ENCODE measurements at places on chromosomes 2 and 18.

DNA sequence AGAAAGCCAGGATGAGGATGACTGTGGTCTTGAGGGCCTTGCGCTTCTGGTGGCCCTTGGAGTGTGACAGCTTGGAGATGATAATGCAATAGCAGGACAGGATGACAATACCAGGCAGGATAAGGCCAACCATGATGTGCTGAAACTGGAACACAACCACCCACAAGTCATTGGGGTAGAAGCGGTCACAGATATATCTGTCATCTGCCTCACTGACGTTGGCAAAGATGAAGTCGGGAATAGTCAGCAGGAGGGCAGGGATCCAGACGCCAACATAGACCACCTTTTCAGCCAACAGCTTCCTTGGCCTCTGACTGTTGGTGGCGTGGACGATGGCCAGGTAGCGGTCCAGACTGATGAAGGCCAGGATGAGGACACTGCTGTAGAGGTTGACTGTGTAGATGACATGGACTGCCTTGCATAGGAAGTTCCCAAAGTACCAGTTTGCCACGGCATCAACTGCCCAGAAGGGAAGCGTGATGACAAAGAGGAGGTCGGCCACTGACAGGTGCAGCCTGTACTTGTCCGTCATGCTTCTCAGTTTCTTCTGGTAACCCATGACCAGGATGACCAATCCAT is 2.7 kb downstream of the CXCR4 start:
- no peak for DNase-seq

DNA sequence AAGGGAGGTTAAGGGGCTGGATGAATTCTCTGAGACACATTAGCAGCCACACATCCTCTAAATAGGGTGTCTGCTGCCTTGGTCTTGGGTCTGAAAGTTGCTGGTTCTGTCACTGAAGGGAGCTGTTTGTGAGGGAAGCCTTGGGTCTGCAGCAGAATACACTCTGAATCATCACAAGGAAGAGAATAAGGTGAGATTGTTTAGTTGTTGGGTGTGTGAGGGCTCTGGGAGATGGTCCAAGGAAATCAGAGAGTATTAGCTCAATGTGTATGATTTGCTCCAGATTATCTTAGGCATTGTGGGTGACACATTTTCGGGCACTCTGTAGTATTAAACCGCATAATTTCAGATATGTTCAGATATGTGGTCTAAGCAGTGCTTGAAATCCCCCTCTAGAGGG is 548.5 kb downstream of the SLC4A3 start:
- DNase-seq, result no peak

DNA sequence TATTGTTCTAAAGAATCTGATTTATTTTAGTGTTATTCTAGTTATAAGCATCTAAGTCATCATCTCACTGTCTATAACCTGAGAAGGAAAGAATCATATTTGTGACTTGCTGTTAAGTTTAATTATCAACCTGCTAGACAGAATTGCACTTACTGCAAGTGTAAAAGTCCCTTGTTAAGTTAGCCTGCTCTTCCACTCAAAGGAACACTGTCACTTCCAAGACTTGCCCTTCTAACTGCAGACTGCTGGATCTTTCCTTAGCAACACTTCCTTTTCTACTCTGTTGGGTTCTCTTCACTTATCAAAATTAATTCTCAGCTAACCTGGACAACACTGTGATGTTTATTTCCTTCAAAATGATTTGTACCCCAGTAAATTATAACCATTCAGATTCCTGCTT is 323.2 kb upstream of the TFPI start:
- no peak for DNase-seq

GRCh38 chr2:134368009-134368817 is 114.3 kb downstream of the MGAT5 start:
- no peak for DNase-seq

DNA sequence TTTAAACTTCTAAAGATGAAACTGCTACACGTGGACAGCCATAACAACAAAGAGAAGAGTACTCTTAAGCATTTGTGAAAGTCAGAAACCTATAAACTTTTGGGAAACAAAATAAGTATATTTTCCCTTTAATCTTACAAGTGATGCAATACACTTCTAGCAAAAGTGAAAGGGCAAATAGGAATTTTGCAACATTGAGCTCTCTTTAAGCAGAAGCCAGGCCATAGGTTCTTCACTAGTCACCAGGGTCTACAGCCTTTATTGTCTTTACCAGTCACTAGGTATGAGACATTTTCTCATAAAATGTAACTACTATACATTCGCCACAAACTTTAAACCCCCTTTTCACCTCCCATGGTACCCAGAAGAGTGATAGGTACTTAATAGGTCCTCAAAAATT is 37.5 kb downstream of the SCN1A start:
- no peak for DNase-seq

- DNase-seq, result no peak
These were observed 191.2 kb downstream of the METTL4 start for GRCh38 chr18:2380101-2380500.

DNA sequence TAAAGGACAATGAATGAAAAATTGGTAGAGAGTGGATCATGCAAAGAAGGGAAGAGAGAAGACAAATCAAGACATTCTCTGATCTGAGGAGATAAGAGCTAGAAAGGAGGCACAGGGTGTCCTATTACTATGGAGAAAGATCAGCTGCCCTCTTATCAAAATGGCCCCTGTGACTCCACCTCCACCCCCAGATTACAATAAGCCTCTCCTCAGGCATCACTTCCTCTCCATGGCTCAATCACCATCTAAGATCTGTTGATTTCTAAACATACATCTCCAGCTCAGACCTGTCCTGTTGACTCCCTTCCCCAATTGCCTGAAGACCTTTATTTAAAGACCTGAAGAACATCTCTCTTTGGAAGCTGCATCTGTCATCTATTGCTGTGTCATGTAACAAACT is 43.2 kb downstream of the SP100 start:
- DNase-seq, result no peak

- DNase-seq, result no peak
These were observed 8.5 kb downstream of the PDK1 start for GRCh38 chr2:172564376-172564775.

GRCh38 chr2:222594679-222595078 is 61.2 kb downstream of the FARSB start:
- no peak for DNase-seq

GRCh38 chr2:239958473-239958765 is 66.7 kb downstream of the NDUFA10 start:
- DNase-seq, result no peak

- no peak for DNase-seq
These were observed 516.8 kb downstream of the GALR1 start for GRCh38 chr18:77766421-77766820.

DNA sequence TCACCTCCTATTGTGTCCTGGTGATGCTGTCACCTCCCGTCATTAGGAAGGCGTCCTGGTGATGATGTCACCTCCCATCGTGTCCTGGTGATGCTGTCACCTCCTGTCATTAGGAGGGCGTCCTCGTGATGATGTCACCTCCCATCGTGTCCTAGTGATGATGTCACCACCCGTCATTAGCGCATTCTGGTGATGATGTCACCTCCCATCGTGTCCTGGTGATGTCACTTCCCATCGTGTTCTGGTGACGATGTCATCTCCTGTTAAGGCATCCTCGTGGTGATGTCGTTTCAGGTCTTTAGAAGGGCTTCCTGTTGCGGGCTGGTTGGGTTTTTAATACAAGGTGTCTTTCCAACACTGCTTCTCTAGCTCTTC is 40.7 kb downstream of the CTDP1 start:
- DNase-seq, result no peak

- DNase-seq, result peak; percentile 43
These were observed 6.7 kb upstream of the ADCY3 start for GRCh38 chr2:24926602-24927252.

DNA sequence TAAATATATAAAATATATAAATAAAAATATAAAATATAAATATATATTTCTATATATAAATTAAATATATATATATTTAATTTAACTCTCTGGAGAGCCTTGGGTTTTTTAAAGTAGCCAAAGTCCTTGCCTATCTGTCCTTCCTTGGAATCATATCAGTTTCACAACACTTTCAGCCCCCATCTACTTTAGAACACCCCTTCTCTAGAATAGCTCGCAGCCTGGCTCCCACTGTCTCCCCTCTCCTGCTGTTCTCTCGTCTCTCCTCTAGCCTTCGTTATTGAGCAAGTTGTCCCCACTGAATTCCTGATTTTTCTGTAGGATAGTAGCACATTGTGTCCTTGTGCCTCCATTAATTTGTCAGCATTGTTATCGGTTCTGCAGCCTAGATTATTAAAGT is 677.0 kb downstream of the RNF144A start:
- no peak for DNase-seq

DNA sequence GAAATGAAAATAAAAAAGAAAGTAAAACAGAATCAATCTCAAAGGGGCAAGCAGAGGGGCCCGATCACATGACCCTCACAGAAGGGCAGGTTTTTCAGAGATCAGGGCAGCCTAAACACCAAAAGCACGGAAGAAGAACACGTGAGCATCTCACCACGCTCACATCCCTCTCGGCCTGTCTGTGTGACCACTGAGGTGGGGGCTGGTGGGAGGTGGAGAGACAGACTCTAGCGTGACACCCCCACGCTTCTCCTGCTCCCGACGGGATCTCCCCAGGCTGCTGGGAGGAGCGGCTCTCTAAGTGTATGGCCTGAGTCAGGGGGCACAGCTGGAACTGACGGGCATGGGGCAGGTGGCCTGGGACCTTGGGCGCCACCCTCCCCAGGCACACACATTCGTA is 23.5 kb upstream of the MTERF4 start:
- DNase-seq, result peak; percentile 46

DNA sequence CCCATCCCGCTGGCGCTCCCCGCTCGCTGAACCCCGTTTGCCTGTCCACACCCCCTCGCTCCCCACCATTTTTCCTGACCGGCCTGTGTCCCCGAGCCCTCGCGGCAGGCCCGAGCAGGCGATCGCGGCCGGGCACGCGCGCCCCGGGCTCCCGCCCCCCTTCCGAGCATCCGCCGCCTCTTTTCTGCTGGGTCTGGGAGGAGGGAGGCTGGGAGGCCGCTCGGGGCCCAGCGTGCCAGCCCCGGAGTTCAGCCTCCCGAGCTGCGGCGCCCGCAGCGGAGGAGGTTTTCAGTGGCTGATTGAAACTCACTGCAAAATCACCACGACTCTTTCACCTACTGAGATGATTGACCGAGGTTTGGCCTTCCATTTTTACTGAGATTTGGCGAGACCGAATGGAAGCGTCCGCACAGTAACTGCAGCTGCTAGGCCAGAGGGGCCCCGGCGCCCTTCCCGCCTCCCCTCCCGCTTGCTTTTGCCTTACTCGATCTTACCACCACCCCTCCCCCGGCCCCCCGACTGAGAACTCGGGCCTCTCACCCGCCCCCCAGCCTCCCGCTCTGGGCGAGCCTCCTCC is 4.8 kb downstream of the SOX11 start:
- no peak for DNase-seq

GRCh38 chr2:238090887-238091286 is 9.3 kb upstream of the ESPNL start:
- no peak for DNase-seq

DNA sequence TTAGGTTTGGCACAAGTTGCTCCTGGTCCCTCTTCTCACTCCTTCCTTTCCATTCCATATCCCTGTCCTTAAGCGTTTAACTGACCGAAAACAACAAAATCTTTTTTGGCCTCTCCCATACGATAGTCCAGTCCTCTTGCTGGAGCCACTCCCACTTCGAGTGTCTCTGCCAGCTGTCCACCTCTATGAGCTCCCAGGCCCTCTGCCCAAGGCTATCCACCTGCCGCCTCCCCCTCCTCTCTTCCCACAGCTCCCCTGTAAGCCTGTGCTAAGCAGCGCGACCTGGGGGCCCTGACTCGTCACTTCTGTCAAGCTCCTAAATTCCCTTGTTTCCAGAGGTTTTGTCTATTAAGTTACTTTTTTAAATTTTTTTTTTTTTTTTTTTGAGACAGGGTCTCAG is 47.0 kb upstream of the FOSL2 start:
- DNase-seq, result no peak

DNA sequence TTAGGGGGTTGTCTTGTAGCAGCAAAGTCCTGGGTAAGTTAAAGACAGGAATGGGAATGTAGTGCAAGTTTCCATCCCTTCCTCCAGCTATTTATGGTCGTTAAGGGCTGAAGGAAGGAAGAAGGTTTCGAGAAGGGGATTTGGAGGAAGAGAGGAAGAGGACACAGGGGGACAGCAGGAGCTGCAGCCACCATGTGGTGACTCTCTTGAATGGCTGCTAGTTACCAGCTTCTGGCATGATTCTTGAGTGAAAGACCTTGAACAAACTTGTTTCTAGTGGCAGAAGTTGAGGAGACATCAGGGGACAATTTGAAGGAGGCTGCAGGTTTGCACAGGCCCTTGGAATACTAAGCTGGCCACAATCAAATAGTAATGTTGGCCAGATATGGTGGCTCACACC is 116.6 kb downstream of the MTX2 start:
- no peak for DNase-seq

DNA sequence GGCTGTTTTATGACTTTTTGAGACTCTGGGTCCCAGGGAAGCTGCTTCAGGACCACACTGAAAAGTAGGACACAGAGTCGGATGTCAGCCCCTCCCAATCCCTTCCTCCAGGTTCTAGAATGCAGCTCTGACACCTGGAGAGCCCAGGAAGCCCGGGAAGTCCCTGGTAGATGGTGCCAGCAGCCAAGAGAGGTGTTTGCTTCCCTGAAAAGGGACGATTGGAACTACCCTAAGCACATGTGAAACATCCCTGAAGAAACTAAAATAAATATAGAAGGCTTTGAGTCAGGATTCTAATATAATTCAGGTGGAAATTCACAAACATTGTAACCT is 163.2 kb upstream of the CYRIA start:
- no peak for DNase-seq

DNA sequence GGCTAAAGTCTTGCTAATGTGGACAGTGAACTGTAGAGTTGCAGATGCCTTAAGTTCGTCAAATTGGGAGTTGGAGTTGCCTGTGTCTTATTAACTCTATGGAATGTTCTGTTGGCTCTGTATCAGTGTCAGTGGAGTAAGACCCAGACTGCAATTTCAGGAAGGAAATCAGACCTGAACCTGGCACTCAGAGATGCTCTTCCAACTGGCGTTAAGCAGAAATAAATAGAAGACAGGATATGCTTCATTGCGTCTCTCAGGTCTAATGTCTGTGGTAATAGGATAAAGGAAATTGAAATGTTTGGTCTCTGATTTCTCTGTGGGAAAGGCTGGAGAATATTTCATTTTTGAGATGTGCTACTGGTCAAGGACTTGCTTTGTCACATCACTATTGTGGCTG is 846.7 kb upstream of the ID2 start:
- no peak for DNase-seq

- DNase-seq, result no peak
These were observed 22.3 kb downstream of the CELF4 start for GRCh38 chr18:37543321-37543720.

DNA sequence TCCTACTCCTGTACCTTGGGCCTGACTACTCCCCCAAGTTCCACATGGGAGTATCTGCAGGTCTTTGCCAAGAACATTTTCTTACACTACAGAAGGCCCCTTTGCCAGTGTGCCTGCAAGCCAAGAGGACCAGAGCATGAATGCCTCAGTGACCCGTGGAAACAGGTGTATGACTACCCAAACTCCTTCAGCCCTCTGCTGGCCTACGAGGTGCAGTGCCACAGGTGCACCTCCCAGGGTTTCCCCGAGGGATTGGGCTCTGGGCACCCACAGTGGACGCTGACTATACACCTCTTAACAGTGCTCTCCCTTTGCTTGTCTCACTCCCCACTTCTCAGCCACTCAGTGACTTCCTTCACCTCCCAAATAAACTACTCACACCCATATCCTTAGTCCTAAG is 91.4 kb downstream of the COL6A3 start:
- DNase-seq, result no peak
